Nucleus accumbens (tissue), 56 donors: ENCODE measurements at places on chromosomes 6 and 20.

GRCh38 chr6:74851596-74851995 lies 354.3 kb downstream of the COL12A1 start:
- DNase-seq = no peak

DNA sequence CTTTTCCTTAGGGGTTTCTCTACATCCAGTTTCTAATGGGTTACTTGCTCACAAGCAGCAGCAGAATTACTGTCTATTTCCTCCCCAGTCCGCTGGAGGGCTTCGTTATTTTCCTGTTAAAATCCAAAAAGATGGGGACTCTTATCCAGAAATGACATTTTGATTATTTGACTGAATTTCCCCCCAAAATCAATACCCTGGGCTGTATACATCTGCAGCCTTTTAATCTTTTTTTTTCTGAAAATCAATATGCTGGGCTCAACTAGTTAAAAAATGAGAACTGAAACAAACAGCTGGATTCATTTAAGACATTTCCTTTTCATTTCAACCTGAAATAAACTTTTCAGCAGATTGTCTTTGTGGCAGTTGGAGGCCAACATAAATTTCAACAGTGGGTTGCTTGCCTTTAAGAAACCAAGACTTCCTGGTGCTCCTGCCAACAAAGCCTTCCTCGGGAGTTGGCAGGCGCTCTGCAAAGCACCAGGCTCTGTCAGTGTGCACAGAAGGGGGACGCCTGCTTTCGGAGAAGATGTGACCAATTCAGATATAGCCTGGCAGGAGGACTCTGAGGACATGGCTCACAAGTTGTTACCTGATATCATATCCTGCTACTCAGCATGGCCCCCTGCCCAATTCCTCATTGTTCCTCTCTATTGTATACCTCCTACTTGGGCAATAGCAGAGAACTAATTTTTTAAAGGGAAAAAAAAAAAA lies 204.7 kb upstream of the ARG1 start:
- no peak for DNase-seq

- no peak for DNase-seq
These were observed 540 bp downstream of the CNBD2 start for GRCh38 chr20:35968930-35969329.

- DNase-seq = no peak
These were observed 48.6 kb downstream of the BMP7 start for GRCh38 chr20:57217802-57218201.

GRCh38 chr6:83633609-83634008 lies 75.3 kb downstream of the SNAP91 start:
- no peak for DNase-seq

GRCh38 chr6:109962271-109962670 lies 15.8 kb upstream of the GPR6 start:
- DNase-seq = no peak
